ENCODE measurements at places on chromosomes 2 and 18.

- DNase-seq: no peak
Observed at GRCh38 chr18:32056613-32057358, 34.9 kb upstream of the RNF138 start.

GRCh38 chr2:12432985-12433625 lies 283.6 kb upstream of the TRIB2 start:
- DNase-seq: no peak

DNA sequence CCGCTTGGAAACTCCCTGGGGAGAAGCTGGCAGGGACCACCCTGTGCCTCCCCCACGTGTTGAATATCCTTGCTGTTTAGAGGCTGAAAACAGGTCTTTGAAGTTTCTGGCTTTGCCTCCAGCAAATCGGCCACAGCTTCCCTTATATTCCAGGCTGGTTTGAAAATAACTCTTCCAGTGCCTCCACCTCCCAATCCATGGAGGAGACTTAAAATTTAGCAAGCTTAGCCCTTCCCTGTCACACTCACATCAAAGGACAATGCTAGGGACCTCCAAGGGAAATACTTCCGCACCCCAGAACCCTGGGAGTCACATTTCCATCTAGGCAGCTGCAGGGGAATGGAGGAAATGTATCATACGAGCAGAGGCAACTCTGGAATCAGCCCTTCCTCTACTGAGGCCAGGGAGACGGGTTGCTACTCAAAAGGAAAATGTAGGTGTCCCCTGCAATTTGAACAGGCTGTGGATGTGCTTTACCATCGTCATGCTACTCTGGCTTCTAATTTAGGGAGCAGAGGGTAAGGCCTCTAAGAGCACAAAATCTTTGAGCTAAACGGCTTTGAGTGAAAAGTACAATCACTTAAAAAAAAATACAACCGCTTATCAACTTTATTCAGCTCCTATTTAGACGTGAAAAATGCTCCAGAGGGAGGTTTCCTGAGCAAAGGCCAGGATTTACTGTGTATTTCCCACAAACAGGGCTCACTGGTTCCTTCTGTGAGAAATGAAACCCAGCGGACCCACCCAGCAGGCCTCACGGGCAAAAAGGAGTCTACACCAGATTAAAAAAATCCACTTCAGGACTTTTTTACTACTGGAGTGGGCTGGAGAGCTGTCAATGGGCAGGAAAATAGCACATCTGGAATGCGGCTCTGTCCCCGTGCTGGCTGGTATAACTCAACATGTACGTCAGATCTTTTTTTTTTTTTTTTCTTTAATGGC lies 49.4 kb upstream of the PKDCC start:
- peak; percentile 32 for DNase-seq

GRCh38 chr18:76441668-76442412 lies 53.2 kb downstream of the ZNF516 start:
- no peak for DNase-seq

- no peak for DNase-seq
Observed at GRCh38 chr2:137747509-137747908, 216.8 kb upstream of the HNMT start.

GRCh38 chr18:45566025-45566740 lies 49.1 kb upstream of the SLC14A2 start:
- DNase-seq: peak; percentile 89

DNA sequence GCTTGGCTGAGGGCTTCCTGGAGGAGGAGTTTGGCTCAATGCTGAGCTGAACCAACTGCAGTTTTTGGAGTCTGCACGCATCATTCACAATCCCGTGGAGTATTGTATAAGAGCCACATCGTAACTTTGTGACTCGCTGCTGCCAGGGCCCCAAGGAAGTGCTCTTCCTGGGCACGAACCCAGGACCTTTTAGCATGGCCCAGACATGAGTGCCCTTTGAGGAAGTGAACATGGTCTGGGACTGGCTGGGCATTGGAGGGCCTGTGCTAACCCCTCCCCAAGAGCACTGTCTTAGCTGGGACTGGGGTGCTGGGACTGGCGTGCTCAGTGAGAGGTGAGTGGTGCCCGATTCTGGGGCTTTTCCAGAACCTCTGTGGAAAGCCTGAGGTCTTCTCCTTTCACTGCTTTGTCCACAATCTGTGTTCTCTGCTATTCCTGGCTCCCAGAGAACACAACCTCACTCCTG lies 88.6 kb downstream of the LIPG start:
- no peak for DNase-seq

DNA sequence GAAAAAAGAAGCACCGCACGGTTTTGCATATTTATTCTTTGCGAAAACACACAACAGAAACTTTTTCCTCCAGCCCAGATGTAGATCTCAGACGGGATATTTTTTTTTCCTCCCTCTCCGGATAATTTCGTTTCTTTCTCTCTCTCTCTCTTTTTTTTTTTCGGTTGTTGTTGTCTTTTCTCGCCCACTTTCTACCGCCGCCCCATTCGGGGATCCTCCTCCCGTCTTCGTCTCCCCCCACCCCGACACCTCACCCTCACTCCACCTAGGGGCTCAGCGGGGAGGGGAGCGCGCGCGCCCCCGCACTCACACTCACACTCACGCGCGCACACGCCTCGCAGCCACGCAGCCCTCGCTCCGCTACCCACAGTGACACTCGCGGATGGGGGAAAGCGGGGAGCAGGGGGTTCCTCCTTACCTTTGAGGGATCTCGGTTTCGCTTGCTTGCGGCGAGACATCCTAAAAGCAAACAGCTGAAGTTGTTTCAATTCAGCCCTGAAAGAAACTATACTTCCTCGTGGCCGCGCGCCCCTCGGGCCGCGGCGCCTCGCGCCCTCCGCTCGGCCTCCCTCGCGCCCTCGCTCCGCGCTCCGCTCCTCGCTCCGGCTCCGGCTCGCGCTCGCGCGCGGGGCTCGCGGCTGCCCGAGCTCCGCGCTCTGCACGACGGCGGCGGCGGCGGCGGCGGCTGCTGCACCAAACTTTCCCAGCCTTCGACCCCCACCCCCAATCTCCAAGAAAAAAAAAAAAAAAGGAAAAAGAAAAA lies 1.3 kb downstream of the ZNF521 start:
- DNase-seq: peak; percentile 43

GRCh38 chr18:42745931-42746330 lies 369.6 kb downstream of the RIT2 start:
- no peak for DNase-seq

- DNase-seq: no peak
Observed at GRCh38 chr2:241620419-241620769, 16.6 kb downstream of the THAP4 start.

GRCh38 chr18:29849144-29849543 lies 1193.4 kb downstream of the DSC3 start:
- no peak for DNase-seq

DNA sequence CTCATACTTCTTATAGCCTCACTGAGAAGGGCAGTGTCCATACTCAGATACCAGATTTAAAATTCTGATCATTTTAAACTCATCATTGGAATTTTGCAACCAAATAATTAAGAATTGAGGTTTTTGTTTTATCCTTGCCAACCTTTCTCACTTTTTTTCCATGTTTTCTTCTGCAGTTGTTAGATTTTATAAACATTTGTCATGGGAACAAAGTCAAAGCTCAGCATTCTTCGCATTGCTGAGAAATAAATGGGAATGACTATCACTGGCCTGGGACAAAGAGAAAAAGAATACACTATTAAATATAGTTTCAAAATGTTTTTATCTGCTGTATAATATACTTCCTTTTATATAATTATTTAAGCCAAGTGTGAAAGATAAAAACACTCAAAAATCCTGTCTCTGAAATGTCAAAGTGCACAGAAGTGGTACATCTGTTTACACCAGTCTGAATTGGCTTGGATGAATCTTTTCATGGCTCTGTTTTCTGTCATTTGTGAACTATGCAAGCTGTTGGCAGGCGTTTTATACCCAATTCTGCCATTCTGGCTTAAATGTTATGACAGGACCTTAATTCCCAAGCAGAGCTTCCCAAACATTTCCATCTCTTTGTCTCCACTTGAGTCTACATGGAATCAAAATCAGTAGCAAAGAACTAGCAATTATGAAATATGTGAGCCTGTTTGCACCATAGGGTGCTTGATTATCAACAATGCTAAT lies 249.3 kb upstream of the SYT4 start:
- no peak for DNase-seq

- no peak for DNase-seq
Observed at GRCh38 chr2:96837575-96837974, 6.2 kb downstream of the ANKRD23 start.

DNA sequence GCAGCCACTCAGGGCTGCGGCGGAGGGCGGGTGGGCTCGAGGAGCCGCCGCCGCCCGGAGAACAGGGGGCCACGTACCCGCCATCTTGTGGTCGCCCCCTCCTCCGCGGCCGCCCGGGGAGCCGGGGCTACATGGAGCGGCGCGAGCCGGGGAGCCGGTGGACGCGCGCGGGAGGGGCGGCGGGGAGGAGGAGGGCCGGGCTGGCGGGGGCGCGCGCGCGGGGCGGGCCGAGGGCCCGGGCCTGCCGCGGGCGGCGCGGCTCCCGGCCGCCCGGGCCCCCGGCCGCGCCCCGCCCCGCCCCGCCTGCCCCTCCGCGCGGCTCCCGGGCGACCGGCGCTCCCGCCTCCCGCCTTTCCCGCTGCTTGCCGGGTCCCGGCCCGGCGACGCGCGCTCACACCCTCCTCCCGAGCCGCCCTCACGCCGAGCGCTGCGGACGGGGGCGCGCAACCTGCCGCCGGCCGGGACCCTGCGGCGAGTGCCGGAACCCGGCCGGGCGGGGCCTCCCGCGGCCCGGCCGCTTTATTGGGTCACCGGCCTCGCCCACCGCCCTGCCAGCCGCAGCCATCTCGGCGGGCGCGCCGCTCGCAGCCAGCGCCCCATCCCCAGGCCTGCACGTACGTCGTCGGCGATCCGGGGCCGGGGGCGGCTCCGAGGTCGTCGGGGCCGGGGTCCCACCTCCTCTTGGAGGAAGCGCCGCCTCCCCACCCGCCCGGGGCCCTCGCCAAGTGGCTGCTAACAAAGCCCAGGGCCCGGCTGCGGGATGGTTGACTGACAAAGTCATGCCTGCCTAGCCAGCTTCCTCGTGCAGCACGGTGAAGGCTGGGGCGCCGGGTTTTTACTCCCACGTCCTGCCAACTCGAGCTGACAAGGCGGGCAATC lies at the start of gene PPP4R1:
Gene PPP4R1 (minus strand): TSS at position 159 of the 879 bp plus-strand sequence. CDS start 75 bp downstream, at position 84.
- DNase-seq: peak; percentile 74

DNA sequence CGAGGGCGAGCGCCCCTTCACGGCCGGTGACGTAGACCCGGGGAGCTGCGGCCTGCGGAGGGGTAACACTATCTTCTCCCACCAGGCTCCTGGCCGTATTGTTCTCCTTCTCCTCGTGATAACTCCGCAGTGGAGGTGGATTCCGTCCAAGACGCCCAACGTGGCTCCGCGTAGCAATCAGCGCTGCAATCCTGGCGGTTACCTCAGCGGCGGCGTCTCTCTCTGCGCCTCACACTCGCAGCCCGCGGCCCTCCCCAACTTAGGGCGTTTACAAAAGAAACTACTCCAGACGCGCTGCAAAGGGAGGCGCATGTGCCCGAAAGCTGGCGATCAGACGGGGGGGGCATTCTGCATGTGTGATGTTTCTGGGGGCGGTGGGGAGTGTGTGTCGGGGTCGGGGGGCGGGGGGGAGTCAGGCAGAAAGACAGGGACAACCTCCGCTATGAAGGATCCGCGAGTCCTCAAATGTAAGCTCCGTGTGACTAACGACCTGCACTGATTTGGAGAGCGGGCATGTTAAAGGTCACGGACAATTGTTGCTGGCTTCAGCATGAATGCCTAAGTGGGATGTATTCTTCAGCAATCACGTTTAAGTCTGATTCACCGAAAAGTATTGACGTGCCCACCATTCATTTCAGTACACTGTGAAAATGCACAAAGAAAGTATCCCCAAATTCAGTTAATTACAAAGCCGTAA lies 1.3 kb upstream of the ZNF516 start:
- DNase-seq: peak; percentile 41

GRCh38 chr18:36446059-36446458 lies 148.5 kb downstream of the FHOD3 start:
- DNase-seq: no peak

- peak; percentile 32 for DNase-seq
Observed at GRCh38 chr2:31324016-31324633, 90.2 kb downstream of the EHD3 start.

- no peak for DNase-seq
Observed at GRCh38 chr18:4450065-4450658, 4.9 kb downstream of the DLGAP1 start.

GRCh38 chr2:165698444-165698884 lies 95.6 kb downstream of the GALNT3 start:
- DNase-seq: peak; percentile 40

GRCh38 chr2:239300242-239300641 lies 100.6 kb downstream of the HDAC4 start:
- no peak for DNase-seq

DNA sequence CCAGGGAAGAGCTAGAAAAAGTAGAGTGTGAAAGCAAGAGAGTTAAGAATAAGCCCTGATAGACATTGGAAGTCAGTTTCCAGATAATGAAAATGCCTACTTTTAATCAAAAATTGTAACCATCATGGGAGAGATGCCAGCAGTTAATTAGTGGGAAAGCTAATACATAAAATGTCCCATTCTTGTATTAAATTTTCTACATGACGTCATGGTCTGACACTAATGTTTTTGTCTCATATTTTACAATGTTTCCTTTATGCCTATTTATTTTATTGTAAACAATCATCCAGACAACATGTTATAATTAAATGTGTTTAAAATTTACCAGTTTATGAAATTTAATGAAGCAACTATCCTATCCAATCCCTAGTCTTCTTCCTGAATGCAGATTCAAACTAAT lies 26.3 kb upstream of the CCDC178 start:
- no peak for DNase-seq

DNA sequence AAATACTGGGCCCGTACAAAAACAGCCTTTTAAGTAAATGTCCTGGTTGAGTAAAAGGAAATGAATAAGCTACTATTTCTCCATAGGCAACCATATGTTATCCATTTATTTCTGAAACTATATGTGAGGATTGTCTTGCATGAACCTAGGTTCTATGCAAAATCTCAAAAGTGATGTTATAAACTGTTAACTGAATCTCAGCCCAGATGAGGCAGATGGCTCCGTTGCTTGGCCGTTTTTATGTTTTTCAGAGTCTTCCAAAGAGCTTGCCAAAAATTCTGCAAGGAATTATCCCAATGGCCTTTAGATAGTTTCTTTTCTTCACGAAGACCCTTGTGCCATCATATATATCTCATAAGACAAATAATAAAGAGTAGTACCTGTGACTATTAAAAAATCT lies 1669.5 kb upstream of the DDX18 start:
- no peak for DNase-seq

DNA sequence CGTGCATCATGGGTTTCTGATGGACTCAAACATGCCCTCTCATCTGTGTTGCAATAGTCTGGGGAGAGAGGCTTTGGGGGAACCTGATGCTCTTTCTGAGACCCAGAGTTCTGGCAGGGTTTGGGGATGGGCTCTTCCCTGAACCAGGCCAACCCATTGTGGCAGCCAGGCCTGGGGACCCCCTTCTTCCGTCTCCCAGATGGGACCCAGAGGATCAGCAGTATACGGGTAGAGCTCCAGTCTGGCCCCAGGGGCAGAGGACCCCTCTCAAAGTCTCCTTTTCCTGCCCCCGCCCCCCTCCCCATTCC lies 333.7 kb downstream of the DYSF start:
- no peak for DNase-seq

DNA sequence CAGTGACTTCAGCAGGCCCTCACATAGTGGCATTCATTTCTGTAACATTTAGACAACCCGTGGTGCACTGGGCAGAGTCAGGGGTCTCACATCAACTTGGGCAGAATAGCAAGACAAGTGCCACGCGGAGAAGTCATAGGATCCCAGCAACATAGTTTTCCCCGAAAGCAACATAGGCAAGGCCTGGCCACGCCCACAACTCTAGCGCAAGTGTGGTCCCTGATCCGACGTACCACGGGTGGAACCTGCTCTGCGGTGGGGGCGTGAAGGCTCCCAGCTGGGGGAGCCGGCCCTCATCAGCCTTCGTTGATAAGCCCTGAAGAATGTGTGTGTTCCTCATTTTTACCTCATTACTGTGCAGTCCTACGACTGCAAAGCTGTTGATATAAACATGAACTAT lies 261.2 kb downstream of the EIPR1 start:
- no peak for DNase-seq

Measured in AG08395 (cell line).